ENCODE measurements at places on chromosomes 1 and 21.

DNA sequence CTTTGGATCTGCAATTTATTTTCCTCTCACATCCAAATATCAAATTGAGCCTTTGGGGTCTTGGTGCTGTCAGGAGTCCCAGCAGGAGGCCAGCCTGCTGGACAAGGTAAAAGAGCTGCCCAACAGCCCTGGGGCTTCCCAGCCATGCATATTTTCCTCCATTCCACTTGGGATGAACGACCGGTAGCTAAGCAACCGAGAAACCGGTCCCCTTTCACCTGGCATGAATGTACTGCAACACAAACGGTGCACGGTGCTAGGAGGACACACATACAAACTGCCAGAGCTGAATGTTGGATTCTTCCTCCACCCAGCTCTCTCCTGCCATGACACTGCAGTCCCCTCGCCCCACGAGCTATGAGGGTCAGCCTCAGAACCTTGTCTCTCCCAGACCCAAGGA is 42.7 kb downstream of the BCAR3 start:
- DNase-seq: no peak

- DNase-seq: no peak
Observed at GRCh38 chr21:38834725-38835124, 29.0 kb downstream of the ETS2 start.

- no peak for DNase-seq
Observed at GRCh38 chr1:180309338-180309737, 79.3 kb downstream of the LHX4 start.

DNA sequence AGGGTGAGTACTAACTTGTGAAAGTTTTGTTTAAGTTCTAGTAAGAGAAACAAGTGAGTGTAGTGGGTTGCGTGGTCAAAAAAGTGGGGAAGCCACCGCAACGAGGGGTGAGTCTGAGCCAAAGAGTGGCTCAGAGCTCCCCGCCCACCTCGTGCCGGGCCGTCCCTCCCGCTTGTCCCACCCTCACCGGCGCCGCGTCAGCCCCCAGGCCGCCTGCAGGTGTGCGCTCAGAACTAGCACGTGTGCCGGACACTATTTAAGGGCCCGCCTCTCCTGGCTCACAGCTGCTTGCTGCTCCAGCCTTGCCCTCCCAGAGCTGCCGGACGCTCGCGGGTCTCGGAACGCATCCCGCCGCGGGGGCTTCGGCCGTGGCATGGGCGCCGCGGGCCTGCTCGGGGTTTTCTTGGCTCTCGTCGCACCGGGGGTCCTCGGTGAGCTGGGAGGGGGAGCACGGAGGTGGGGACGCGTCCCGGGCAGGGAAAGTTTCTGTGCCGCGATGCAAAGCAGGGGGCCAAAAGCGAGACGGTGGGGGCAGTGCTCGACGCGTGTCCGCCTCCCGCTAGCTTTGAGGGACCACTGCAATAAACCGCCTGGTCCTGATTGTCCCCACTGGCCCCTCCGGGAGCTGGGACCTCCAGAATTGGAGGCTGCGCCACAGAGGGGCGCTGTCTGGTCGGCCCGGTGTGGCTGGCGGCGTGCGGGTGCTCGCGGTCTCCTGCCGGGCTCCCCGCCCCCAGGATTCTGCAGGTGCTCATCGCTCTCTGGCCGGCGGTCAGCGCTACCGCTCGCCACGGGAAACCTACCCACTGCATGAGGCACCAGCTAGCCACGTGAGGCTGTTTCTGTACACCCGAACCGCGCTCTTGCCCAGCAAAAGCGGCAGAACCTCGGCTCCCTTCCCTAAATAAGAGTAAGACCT is at the start of gene CR2:
Gene CR2, plus strand, starts transcription at position 283 of the 919 bp plus-strand sequence. Its CDS starts 91 bp downstream, at position 374.
- DNase-seq: no peak

- no peak for DNase-seq
Observed at GRCh38 chr1:25782608-25783201, 17.3 kb upstream of the SELENON start.

- DNase-seq: no peak
Observed at GRCh38 chr1:17289721-17290120, 18.3 kb upstream of the PADI4 start.
